ENCODE measurements at places on chromosomes 3 and 15. TPM values are rescaled to one million over a fixed set of nuclear protein-coding genes. Genes with fewer than 3 reads are reported as not detected.

The SNRPA1 gene
- total RNA-seq: 24.9 TPM

GRCh38 chr3:105584003-105584790 is 217.5 kb downstream of the ALCAM start:
- H3K4me3 ChIP-seq: no peak overlapping the region
- no peaks in the 10 kb centered on the region for H3K4me1 ChIP-seq
- no peaks in the 10 kb centered on the region for H3K27me3 ChIP-seq
- H3K27ac ChIP-seq: no peak overlapping the region
- no peak for DNase-seq

DNA sequence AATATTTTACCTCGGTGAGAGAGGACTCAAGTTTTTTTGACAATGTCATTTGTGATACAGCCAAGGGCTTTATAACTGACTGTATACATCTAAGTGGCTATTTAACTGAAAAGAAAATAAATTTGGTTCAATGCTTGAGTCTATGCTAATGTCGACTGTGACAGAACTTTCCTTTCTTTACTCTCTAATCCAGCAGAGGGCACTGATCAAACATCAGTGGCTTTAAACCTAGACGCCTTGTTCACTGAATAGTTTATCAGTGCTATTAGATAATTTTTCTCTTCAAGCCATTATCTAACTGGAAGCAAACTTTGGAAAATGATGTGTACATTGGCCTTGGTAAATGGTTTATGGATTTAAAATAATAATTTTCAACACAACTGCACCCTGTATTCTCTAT is 285.1 kb downstream of the CHL1 start:
- H3K27me3 ChIP-seq: no peaks in the 10 kb centered on the region
- no peak for DNase-seq
- H3K36me3 ChIP-seq: no peaks in the 10 kb centered on the region

- no peak overlapping the region for H3K27ac ChIP-seq
- H3K4me1 ChIP-seq: no peaks in the 10 kb centered on the region
- no peaks in the 10 kb centered on the region for H3K27me3 ChIP-seq
- H3K4me3 ChIP-seq: no peak overlapping the region
- no peak for DNase-seq
These were observed 70.5 kb downstream of the LRTM1 start for GRCh38 chr3:54857343-54857742.

DNA sequence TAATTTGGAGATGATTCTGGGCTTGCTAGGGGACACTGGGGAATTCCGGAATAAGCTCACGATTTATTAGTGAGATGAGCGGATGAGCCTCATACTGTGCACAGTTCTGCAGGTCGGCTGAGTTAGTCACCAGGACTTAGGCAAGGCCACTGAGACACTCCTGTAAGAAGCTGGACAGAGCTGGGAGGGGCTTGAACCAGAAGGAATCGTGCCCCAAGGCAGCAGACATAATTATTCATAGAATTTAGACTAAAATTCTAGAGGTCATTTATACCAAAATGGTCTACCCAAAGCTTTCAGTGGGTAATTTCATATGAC is 121.4 kb downstream of the VGLL4 start:
- no peak overlapping the region for H3K27ac ChIP-seq
- H3K36me3 ChIP-seq: no peaks in the 10 kb centered on the region
- DNase-seq: no peak
- no peaks in the 10 kb centered on the region for H3K27me3 ChIP-seq

The RBP2 gene
- total RNA-seq: not detected

DNA sequence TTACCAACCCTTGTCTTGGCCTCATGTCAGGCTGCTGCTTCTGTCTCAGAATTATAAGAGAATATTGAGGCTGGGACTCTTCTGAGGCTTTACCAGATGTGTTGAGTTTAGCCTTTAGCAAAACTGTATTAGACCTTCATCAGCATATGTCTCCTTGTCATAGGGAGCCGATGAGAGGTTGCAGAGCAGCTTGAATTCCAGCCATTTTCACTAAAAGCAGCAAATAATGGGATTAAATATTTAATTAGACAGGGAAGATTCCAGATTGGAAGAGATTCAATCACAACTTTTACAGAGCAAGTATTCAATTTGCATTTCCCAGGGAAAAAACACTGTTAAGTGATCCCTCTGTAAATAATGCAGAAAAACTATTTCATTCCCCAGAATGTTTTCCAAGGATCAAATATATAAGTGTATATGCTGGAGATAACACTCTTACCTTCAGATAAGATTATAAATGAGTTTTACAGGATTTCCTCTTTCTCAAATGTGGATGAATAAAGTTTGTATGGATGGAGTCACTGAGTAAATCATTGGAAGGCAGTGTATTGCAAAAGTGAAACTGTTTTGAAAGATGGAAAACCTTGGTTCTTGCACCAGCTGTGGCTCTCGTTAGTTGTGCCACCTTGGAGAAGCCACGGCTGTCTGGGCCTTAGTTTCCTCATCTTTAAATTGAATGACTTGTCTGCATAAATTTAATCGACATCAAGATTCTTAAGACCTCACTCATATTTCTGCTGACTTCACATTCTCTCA is 466.4 kb upstream of the SGO1 start:
- no peak for DNase-seq
- no peak overlapping the region for H3K4me3 ChIP-seq
- no peaks in the 10 kb centered on the region for H3K4me1 ChIP-seq
- no peaks in the 10 kb centered on the region for H3K36me3 ChIP-seq
- no peaks in the 10 kb centered on the region for H3K27me3 ChIP-seq

The TTLL13 gene
- not detected for total RNA-seq

The SYNPR gene
- 2.7 TPM for total RNA-seq

The PCOLCE2 gene
- 79.1 TPM for total RNA-seq

GRCh38 chr3:30123755-30124154 is 482.6 kb upstream of the TGFBR2 start:
- H3K27me3 ChIP-seq: no peaks in the 10 kb centered on the region
- H3K27ac ChIP-seq: no peak overlapping the region
- no peak overlapping the region for H3K4me3 ChIP-seq
- no peaks in the 10 kb centered on the region for H3K36me3 ChIP-seq

GRCh38 chr3:420584-420983 is 224.0 kb downstream of the CHL1 start:
- no peaks in the 10 kb centered on the region for H3K4me1 ChIP-seq
- no peaks in the 10 kb centered on the region for H3K27me3 ChIP-seq
- no peak overlapping the region for H3K4me3 ChIP-seq
- no peak for DNase-seq
- H3K36me3 ChIP-seq: no peaks in the 10 kb centered on the region

The TNFAIP8L3 gene
- total RNA-seq: 7.7 TPM

- peaks cover 20% of the 10 kb centered on the region for H3K4me1 ChIP-seq
- no peak overlapping the region for H3K27ac ChIP-seq
- DNase-seq: no peak
- H3K36me3 ChIP-seq: peaks cover 51% of the 10 kb centered on the region
- H3K4me3 ChIP-seq: no peak overlapping the region
These were observed 3.1 kb upstream of the AP2M1 start for GRCh38 chr3:184171562-184171961.

DNA sequence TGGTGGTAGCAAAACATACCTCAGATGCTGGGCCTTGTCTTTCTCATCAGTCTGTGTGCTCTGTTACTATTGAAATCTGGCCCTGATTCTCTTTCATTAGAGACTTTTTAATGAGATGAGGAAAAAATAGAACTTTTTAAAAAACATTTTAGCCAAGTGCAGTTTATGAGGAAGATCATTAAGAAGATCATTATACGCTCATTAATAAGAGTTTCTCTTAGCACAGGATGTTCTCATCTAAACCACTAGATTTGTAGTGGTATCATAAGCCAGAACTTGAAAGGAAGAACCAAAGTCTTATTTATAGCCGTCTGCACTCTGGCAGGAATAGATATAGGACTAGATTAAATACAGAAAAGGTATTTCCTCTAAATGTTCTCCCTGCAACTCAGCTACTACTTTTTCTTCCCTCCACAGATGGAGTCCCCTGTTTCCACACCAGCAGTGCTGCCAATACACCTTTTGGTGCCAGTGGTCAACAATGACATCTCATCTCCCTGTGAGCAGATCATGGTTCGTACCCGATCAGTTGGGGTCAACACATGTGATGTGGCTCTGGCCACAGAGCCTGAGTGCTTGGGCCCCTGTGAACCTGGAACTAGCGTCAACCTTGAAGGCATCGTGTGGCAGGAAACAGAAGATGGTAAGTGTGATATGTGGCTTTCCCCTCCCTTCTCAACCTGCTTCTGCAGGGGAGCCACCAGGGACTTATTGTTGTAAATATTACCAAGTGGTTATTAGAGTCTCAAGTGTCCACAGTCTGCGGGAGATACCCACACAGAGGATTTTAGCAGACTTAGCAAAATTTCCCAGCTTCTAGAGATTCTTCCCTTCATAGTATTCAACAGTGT is 152.8 kb downstream of the RBPMS2 start:
- no peak overlapping the region for H3K27ac ChIP-seq
- no peaks in the 10 kb centered on the region for H3K4me1 ChIP-seq
- H3K4me3 ChIP-seq: no peak overlapping the region
- DNase-seq: no peak
- no peaks in the 10 kb centered on the region for H3K36me3 ChIP-seq
- no peaks in the 10 kb centered on the region for H3K27me3 ChIP-seq

The CCR3 gene
- total RNA-seq: not detected

- H3K4me3 ChIP-seq: no peak overlapping the region
- no peaks in the 10 kb centered on the region for H3K27me3 ChIP-seq
- H3K27ac ChIP-seq: peak overlapping the region; percentile 42
- DNase-seq: peak; percentile 77
- H3K4me1 ChIP-seq: no peaks in the 10 kb centered on the region
- H3K36me3 ChIP-seq: peaks cover 7% of the 10 kb centered on the region
These were observed 11.5 kb downstream of the CCDC80 start for GRCh38 chr3:112629425-112629824.

- H3K27me3 ChIP-seq: no peaks in the 10 kb centered on the region
- H3K4me1 ChIP-seq: no peaks in the 10 kb centered on the region
- H3K36me3 ChIP-seq: no peaks in the 10 kb centered on the region
- no peak overlapping the region for H3K27ac ChIP-seq
- DNase-seq: no peak
These were observed 74.8 kb upstream of the PIAS1 start for GRCh38 chr15:67979281-67979680.

DNA sequence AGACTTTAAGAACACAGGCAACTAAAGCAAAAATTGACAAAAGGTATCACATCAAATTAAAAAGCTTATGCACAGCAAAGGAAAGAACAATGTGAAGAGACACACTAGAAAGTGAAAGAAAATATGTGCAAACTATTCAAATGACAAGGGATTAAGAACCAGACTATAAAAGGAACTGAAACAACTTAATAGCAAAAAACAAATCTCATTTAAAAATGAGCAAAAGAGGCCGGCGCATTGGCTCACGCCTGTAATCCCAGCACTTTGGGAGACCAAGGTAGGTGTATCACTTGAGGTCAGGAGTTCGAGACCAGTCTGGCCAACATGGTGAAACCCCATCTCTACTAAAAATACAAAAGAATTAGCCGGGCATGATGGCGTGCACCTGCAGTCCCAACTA is 14.4 kb downstream of the NGLY1 start:
- no peak overlapping the region for H3K27ac ChIP-seq
- no peaks in the 10 kb centered on the region for H3K27me3 ChIP-seq
- DNase-seq: no peak
- no peak overlapping the region for H3K4me3 ChIP-seq
- peaks cover 8% of the 10 kb centered on the region for H3K36me3 ChIP-seq

DNA sequence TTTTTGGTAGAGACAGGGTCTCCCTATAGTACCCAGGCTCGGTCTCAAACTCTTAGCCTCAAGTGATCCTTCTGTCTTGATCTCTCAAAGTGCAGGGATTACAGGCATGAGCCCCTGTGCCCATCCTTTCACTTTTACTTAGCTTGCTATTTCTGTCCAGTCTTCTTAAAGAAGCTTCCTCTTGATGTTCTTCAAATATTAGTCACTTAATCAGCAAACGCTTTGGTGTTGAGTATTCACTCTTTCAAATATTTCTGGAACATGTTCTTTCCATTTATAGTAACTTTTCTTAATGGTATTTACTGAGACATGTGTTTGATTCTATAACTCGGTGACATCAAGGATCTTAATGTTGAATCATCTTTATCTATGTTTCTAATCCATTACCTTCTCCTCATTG is 122.1 kb downstream of the CNTN6 start:
- no peaks in the 10 kb centered on the region for H3K27me3 ChIP-seq
- no peak overlapping the region for H3K4me3 ChIP-seq
- no peak overlapping the region for H3K27ac ChIP-seq
- no peaks in the 10 kb centered on the region for H3K36me3 ChIP-seq

The ZBED2 gene
- total RNA-seq: 0.47 TPM

Data from right atrium auricular region (tissue), 2 donors.